Stimulated activated CD8-positive, alpha-beta memory T cell treated with anti-CD3 and anti-CD28 coated beads, Interleukin-4, amount 100 ng/mL, for 4 hours (primary cell): ENCODE measurements at places on chromosomes 13 and 19.

GRCh38 chr19:3708207-3708931, at the start of gene TJP3:
TJP3 (plus strand) TSS chr19:3708384; CDS start chr19:3728433, 20,049 bp downstream.
- DNase-seq, result no peak

GRCh38 chr19:1057176-1057855, 9.7 kb upstream of the ARHGAP45 start:
- DNase-seq, result no peak

GRCh38 chr19:51163257-51163656, 21.2 kb downstream of the SIGLEC7 start:
- no peak for DNase-seq

DNA sequence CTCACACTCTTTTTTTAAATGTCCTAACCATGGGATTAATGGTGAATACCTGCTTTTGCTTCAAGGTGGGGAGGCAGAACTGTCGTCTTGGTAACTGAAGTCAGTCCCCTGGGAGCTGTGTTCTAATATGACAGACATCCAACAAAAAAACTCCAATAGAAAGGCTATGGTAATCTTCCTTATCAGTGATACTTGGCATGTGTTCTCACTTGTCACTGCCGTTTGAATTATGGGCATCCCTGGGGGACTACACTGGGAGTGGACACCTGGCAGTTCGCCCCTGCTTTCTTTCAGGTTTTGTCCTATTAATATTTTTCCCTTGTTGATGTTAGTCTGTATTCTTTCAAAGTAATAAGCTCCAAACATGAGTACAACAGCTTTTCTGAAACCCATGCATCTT, 252.6 kb downstream of the SLITRK5 start:
- DNase-seq, result no peak

DNA sequence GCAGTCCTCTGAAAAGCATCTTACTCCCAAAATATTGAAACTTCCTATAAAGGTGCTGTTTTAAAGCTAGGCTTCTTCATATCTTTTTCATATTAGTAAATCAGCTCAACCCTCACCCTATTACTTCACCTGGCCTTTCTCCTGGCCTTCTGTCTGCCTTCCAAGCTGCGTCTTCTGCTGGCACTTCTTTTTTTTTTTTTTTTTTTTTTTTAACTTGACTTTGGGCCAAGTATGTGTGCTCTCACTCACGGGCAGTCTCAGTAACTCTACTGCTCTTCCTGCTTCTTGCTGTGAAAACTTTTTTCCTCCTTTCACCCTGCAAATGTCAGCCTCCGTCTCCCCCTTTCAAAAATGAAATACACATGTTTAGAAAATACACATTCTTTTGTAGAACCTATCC, 41.2 kb upstream of the KCTD4 start:
- no peak for DNase-seq

GRCh38 chr13:104823709-104824108, 1711.8 kb downstream of the EFNB2 start:
- no peak for DNase-seq

- no peak for DNase-seq
These were observed 19.6 kb upstream of the FAM124A start for GRCh38 chr13:51202477-51203046.

DNA sequence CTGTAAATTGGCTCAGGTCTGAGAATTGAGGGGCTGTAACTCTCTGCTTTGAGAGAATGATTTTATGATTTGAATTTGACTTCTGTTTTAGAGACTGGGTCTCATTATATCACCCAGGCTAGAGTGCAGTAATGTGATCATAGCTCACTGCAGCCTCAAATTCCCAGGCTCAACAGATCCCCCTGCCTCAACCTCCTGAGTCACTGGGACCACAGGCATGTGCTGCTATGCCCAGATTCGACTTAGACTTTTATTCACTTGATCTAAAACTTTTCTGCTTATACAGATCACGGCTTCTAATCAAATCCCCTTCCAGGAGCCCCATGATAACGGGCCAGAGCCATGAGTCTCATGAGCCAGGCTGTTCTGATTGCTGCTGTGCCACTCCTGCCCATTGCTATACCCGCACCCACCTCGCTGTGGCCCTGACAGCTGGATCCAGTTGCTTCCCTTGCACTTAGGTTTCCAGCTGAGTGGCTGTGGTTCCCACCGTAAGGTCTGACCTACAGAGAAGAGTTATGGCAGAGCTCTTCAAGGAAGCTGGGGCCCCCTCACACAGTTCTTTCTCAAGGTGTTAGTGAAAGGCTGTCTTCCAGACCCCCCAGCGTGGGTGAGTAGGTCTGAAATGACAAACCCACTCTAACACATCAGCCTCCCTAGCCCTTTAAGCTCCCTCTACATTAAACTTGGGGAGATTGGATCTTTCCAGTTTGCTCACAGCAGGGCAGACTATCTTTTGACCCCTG, 251.2 kb upstream of the SGCG start:
- no peak for DNase-seq

- DNase-seq, result no peak
These were observed 154.7 kb upstream of the SGCG start for GRCh38 chr13:23025864-23026608.

DNA sequence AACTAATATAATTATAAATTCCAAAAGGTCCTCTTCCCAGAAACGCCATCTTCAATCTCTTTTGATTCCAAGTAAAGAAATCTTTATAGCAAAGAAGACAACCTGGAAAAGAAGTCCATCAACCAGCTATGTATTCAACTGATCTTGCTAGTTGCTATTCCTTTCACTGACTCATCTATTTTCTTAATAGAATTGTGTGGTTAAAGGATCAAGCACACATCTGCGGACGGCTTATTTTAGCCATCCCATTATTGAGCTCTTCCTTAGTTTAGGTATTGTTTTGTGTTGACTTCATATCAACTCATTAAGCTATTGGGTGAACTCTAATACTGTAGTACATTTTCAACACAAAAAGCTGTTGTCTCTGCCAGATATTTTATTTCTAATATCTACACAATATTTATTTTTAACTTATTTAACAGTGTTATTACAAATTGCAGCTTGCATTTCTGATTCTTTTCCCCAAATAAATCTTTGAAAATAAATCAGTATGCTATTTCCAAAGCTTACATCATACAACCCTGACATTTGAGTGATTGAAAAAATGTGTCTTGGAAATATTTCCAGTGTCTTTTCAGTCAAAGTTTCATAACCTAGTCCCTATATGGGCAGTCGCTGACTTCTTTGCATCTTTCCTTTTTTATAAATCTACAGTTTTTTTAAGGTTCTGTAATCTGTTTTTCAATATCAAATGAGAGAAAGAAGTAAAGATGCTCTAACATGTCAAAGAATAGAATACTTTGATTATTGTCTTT, 158.8 kb upstream of the SPRY2 start:
- no peak for DNase-seq

- no peak for DNase-seq
These were observed 928 bp upstream of the PNPLA6 start for GRCh38 chr19:7534531-7535046.

- DNase-seq, result no peak
These were observed 68.4 kb upstream of the KCTD4 start for GRCh38 chr13:45269204-45269603.

DNA sequence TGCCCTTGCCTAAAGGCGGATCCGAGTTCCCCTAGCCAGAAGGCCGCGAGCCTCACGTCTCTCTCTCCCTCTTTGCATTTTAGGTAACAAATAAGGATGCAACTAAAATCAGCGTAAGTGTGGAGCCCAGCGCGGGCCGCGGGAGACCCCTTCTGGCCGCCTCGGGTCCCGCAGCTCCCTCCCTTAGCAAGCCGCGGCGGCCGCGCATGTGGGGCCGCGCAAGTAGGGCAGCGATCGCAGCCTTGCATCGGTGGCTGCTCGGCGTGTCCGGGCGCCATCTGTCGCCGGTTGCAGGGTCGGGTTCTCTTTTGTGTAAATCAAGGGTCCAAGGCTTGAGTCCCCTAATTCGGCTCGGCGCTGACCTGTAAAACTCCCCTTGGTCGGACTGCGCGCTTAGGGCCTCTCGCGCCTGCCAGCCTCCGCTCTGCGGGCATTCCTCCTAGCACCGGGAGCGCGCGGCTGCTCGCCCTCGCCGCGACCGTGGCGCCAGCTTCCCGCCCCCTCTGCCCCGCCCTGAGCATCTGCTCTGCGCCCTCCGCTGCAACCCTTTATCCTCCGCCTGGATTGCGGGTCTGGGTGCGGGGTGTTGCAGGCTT, 2.7 kb downstream of the VSTM2B start:
- DNase-seq, result peak; percentile 13

GRCh38 chr13:49821216-49822009, 28.9 kb upstream of the KPNA3 start:
- no peak for DNase-seq

DNA sequence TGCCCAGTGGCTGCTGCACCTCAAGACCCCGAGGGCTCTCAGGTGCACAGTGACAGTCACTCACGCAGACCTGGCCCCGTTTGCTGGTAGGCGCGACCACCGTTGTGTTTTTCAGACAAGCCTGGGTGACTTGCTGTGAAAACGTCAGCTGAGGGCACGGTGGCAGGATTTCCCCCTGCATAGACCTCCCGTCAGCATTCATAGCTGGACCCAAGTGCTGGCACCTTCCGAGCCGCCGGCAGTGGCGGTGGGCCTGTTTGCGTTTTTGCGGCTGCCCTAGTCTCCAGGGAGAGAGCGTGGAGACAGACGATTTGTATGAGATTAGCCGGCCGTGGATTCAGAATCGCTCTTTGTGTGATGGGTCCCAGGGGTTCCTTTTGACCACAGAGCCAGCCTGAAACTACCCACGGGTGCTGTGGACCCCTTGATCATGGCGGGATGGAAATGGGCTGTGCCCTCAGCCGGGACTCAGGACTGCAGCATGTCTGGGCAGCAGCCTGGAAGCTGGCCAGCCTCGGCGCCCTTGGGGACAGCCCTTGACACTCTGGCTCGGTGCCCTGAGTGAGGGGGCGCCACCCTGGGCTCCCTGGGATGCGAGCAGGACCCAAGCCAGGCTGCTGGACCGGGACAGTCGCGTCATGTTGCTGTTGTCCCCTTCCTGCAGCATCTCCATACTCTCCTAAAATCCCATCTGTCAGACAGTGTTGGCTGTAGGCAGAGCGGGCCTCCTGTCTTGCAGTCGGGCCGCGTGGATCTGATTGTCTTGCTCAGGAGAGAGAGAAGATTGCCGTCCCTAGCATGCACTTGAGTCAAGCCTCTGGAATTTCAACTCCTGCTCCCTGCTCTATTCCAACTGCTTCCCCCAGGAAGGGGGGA, 8.6 kb downstream of the KDM4B start:
- DNase-seq, result no peak

GRCh38 chr19:48489608-48490216, 20.5 kb downstream of the CYTH2 start:
- peak; percentile 46 for DNase-seq

DNA sequence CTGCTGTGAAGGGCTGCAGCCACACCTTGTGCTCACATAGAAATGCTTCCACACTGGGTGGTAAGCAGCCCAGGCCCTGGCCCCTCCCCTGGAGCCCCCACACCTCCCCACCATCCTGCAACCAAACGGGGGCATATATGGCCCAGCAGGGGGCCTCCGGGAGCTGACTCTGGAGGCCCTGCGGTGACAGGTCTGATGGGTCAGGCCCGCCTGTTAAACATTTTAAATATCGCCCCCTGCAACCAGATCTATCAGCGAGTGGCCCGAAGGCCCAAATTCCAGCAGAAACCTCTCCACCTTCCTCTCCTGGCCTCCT, 48.0 kb upstream of the KATNAL1 start:
- peak; percentile 19 for DNase-seq

DNA sequence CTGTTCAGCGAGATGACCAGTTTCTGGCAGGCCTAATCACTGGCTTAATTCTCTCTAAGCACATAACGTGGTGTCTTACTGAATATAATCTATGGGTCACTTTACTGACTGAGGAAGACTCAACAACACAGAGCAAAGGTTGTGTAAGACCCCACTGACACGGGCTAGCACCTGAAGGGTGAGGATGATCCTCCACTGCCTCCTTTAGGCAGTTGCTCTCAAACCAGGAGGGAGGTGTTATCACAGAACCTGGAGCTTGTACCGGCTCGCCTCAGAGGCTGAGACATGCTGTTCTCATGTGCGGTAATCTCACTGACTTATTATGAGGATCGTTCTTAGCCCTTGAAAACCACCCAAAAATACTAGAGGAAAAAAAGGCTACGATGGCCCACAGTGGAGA, 28.3 kb downstream of the RCBTB2 start:
- no peak for DNase-seq

DNA sequence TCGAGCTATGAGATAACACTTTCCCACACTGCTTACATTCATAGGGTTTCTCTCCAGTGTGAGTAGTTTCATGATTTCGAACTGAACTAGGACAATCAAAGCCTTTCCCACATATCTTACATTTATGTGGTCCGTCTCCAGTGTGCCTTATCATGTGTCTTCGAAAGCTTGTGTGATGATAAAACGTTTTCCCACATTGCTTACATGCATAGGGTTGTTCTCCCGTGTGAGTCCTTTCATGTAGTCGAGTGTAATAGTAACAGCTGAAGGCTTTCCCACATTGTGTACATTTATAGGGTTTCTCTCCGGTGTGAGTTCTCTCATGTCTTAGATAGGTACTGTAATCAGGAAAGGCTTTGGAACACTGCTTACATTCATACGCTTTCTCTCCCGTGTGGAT, 16.3 kb downstream of the ZNF823 start:
- no peak for DNase-seq

DNA sequence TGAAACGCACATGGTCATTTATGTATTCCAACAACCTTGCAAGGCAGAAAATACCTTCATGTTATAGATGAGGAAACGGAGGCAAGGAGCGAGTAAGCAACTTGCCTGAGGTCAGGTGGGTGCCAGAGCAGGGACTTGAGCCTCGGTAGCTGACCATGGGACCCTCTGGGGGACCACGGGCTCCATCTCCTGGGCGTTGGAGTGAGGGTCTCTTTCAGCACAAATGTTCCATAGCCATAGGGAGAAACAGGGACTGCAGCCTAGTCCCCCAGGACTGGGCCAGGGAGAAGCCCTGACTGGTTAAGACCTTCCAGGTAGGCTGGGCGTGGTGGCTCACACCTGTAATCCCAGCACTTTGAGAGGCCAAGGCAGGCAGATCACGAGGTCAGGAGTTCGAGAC, 38.4 kb upstream of the ADGRE5 start:
- no peak for DNase-seq

- DNase-seq, result no peak
These were observed 1.0 kb downstream of the PCID2 start for GRCh38 chr13:113207460-113207859.

- DNase-seq, result no peak
These were observed 386 bp downstream of the RRAS start for GRCh38 chr19:49639401-49640112.

GRCh38 chr13:47433461-47434005, 536.7 kb upstream of the HTR2A start:
- no peak for DNase-seq
